ENCODE measurements at places on chromosomes 6 and 20.

GRCh38 chr6:123997223-123997622, 193.6 kb downstream of the NKAIN2 start:
- DNase-seq = no peak

DNA sequence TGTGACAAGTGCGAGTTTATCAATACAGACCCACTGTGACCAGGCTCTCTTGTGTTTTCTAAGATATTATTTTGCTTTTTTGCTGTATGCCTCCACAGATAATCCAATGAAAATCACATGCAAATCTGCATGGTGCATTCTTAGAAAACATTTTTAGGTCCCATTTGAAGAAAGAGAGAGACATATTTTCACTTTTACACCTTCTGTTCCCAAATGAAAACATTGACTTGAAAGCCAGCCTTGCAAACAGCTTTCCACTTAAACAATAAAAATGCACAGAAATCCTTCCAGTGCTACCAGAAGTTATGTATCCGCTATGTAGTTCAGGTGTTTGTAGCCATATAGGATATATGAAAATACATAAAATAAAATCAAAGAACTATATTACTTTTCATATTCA, 618.0 kb downstream of the CDH26 start:
- no peak for DNase-seq

GRCh38 chr6:73585566-73586415, 65.0 kb upstream of the EEF1A1 start:
- DNase-seq = peak; percentile 81

- no peak for DNase-seq
Observed at GRCh38 chr20:45917790-45918141, 5.8 kb upstream of the PLTP start.

- peak; percentile 99 for DNase-seq
Observed at GRCh38 chr6:142885182-142885867, 59.7 kb downstream of the HIVEP2 start.
